Heart right ventricle (tissue), 16 donors: ENCODE measurements at places on chromosomes 7 and 10. TPM values are rescaled to one million over a fixed set of nuclear protein-coding genes. Genes with fewer than 3 reads are reported as not detected.

DNA sequence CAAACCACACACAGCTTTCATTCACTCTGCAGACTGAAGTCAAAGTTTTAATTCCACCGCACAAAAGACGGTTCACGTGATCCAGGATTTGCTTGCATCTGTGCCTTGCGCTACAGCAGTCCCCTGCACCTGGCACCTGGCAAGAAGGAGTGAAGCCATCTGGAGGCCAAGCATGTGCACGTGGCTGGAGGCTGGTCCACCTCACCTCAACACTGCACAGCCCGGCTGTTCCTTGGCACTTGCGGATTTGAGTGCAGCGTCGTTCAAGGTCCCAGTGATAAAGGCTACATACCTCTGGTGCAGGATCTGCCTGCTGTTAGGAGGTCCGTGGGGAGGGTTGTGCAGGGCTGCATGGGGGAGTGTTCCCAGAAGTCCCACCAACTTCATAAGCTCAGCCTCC lies 248.5 kb upstream of the GRB10 start:
- no peaks in the 10 kb centered on the region for H3K27me3 ChIP-seq
- H3K4me3 ChIP-seq, result no peak overlapping the region
- no peak for DNase-seq
- no peaks in the 10 kb centered on the region for H3K36me3 ChIP-seq

DNA sequence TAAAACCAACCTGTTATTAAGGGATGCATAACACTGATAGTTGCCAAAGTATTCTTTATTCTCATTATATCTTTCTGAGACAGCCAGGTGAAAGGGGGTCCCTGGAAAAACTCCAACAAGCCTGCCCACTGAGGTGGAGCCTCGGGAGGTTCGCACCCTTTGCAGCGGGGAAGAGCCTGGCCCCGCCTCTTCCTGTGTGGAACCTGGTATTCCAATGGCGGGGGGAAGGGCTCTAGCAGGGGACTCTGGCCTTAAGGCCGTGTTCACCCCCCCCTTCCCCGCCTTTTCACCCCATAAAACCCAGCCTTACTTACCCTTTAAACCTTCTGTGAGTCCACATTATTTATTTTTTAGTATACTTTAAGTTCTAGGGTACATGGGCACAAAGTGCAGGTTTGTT lies 62.4 kb upstream of the PDK4 start:
- no peak overlapping the region for H3K4me3 ChIP-seq
- H3K27ac ChIP-seq, result no peak overlapping the region
- DNase-seq, result no peak
- H3K36me3 ChIP-seq, result no peaks in the 10 kb centered on the region

GRCh38 chr7:128381161-128381821 lies 19.8 kb upstream of the PRRT4 start:
- no peaks in the 10 kb centered on the region for H3K27me3 ChIP-seq
- no peak for DNase-seq
- no peaks in the 10 kb centered on the region for H3K4me1 ChIP-seq
- H3K27ac ChIP-seq, result no peak overlapping the region

Gene SFTPA1
- total RNA-seq, result not detected

Gene RNF148
- total RNA-seq, result 0.32 TPM

GRCh38 chr10:75703191-75703854 lies 271.9 kb downstream of the LRMDA start:
- no peaks in the 10 kb centered on the region for H3K36me3 ChIP-seq
- H3K4me3 ChIP-seq, result no peak overlapping the region
- DNase-seq, result no peak
- H3K27me3 ChIP-seq, result no peaks in the 10 kb centered on the region
- no peak overlapping the region for H3K27ac ChIP-seq
